ENCODE measurements at places on chromosomes 11 and 22. TPM values are rescaled to one million over a fixed set of nuclear protein-coding genes. Genes with fewer than 3 reads are reported as not detected.

TNNT3 gene
- not detected for total RNA-seq

KCNQ1OT1 gene
- total RNA-seq, result 0.69 TPM

C11orf16 gene
- not detected for total RNA-seq

PATE2 gene
- total RNA-seq, result not detected

GDPD4 gene
- not detected for total RNA-seq

SCGB1A1 gene
- not detected for total RNA-seq

OR52E5 gene
- total RNA-seq, result not detected

POU2AF2 gene
- not detected for total RNA-seq

TXN2 gene
- 111 TPM for total RNA-seq

OR52I2 gene
- not detected for total RNA-seq

AQP11 gene
- 1.3 TPM for total RNA-seq

DEFB131B gene
- not detected for total RNA-seq

MMP27 gene
- not detected for total RNA-seq

RAB36 gene
- 5.4 TPM for total RNA-seq

RFPL3 gene
- total RNA-seq, result not detected

OR56A3 gene
- not detected for total RNA-seq

LRRC32 gene
- total RNA-seq, result 1.7 TPM

OR5B21 gene
- not detected for total RNA-seq

STK33 gene
- 0.50 TPM for total RNA-seq

C11orf91 gene
- total RNA-seq, result 0.59 TPM

SIRT3 gene
- total RNA-seq, result 10.2 TPM

TSSK2 gene
- total RNA-seq, result not detected

FOLR1 gene
- total RNA-seq, result 0.43 TPM

HEPACAM gene
- total RNA-seq, result not detected

ATXN10 gene
- total RNA-seq, result 353 TPM

MOGAT2 gene
- total RNA-seq, result not detected

LAYN gene
- 102 TPM for total RNA-seq

C1QTNF4 gene
- not detected for total RNA-seq

APOA1 gene
- total RNA-seq, result not detected

OR51B5 gene
- not detected for total RNA-seq

CTSW gene
- not detected for total RNA-seq

KAT5 gene
- 35.8 TPM for total RNA-seq

KCNQ1 gene
- not detected for total RNA-seq

MLC1 gene
- not detected for total RNA-seq

IGLL1 gene
- not detected for total RNA-seq

SYT7 gene
- total RNA-seq, result not detected

CCDC85B gene
- total RNA-seq, result 77.3 TPM

C11orf42 gene
- not detected for total RNA-seq

DDIAS gene
- 5.3 TPM for total RNA-seq

GGT1 gene
- total RNA-seq, result 2.0 TPM

MRPL16 gene
- total RNA-seq, result 53.3 TPM

LRRC56 gene
- total RNA-seq, result 0.69 TPM

GRAMD1B gene
- 47.4 TPM for total RNA-seq

CCDC15 gene
- total RNA-seq, result 3.0 TPM

CCDC73 gene
- total RNA-seq, result not detected

MMP10 gene
- total RNA-seq, result 1.1 TPM

B4GALNT4 gene
- total RNA-seq, result 6.4 TPM

DAGLA gene
- 3.8 TPM for total RNA-seq

ANO1 gene
- not detected for total RNA-seq

OR51B4 gene
- not detected for total RNA-seq

VWA5A gene
- not detected for total RNA-seq

CYP2D6 gene
- total RNA-seq, result 0.69 TPM

PHLDA2 gene
- 138 TPM for total RNA-seq
